GM06990 (cell line): ENCODE measurements at places on chromosomes 5 and 9.

DNA sequence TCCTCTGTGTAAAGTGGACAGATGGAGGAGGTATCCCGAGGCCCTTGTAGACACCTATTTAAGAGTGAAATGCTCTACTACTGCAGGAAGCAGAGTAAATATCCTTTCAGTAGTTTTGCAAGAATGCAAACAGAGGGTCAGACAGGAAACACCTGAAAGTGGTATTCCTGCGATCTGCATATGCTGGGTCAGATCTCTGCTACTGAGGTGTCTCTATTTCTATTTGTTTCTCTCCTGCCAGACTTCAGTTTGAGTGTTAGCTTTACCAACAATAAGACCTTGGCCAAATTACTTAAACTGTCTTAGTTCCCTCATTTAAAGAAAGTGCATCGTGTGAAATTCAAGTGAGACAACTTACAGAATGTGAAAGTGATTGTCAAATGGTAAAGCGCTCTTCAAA lies 47.6 kb downstream of the JAKMIP2 start:
- DNase-seq, result no peak

DNA sequence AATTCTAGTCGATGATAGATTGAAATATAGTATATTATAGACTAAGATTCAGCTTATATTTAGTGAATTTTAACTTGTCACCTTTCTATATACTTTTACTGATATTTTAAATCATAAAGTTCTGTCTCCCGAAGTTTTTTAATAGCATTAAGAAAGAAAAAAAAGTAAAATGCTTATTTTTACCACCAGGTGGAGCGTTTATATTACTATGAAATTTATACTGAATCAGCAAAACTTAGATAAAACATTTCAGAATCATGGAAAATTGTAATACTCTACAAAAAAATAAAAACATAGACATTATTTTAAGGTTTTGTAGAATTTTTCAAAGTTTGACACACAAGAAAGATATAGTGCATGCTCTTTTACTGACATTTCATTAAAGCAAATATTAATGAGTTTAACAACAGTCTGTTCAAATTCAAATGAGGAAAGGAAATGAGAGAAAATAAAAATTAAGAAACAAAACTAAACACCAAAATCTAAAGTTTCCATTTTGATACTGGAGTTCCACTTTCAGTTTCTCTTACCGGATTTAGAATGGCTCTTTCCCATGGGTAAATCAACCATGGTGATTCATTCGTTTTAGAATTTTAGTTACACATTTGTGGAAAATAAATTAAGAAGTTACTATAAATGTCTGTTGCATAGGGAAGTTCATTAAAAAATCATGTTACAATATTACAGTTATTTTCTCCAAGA lies 1035.3 kb downstream of the CDH12 start:
- no peak for DNase-seq

DNA sequence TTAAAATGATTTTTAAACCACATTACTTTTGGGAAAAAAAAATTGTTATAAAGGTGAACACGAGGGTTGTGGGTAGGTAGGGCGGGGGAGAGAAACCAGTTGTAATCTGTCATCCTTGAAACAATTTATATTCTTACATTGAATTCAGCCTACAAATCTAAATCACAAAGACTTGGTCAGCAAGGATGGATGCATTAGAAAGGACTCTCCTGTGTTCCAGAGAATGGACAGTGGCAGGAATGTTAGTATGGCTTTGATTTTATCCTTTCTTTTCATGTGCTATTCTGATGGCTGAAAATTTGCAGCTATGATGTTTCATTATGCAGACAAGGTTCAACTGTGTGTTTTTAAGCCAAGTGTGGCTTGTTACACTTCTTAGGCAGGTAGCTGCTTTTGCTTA lies 234.7 kb downstream of the SLF1 start:
- DNase-seq, result no peak

DNA sequence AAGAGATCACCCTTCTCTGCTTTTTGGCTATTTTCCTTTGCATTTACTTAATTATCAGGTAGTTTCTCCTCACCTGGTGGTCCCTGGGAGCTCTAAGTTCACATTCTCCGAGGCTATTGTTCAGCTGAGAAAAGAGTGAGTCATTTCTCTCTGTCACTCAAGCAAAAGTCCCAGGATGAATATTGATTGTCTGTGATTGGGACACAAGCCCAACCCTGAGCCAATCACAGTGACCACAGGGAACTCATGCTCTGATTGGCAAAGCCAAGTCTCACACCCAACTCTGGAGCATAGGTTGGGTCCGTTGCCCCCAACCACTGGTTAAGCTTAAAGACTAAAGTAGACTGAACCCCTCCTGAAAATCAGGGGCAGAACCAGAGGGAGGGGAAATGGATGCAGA lies 27.8 kb upstream of the FAT2 start:
- no peak for DNase-seq

GRCh38 chr5:172008689-172009141 lies 2.3 kb upstream of the FBXW11 start:
- DNase-seq, result no peak

GRCh38 chr5:59665086-59665831 lies 228.3 kb downstream of the PDE4D start:
- DNase-seq, result no peak

- DNase-seq, result no peak
Observed at GRCh38 chr5:141957367-141957996, 520 bp downstream of the PCDH12 start.

- DNase-seq, result no peak
Observed at GRCh38 chr5:14406554-14406849, 175.1 kb upstream of the OTULINL start.
